ENCODE measurements at places on chromosomes 3 and 15.

DNA sequence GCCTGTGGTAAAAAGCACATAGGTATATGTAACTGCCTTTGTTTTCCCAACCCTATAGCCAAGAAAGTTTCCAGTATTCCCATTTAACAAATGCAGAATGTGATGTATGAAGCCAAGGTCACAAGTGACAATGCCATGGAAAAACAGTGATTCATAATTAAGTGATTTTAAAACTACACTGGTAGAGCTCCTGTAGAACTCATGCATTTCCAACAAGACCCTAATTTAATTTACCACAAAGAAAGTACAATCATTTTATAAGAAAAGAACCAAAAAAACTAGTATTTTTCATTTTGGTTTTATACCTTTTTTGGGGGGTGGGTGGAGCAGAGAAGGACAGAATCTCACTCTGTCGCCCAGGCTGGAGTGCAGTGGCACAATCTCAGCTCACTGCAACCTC lies 82.0 kb downstream of the STAG1 start:
- DNase-seq = no peak

DNA sequence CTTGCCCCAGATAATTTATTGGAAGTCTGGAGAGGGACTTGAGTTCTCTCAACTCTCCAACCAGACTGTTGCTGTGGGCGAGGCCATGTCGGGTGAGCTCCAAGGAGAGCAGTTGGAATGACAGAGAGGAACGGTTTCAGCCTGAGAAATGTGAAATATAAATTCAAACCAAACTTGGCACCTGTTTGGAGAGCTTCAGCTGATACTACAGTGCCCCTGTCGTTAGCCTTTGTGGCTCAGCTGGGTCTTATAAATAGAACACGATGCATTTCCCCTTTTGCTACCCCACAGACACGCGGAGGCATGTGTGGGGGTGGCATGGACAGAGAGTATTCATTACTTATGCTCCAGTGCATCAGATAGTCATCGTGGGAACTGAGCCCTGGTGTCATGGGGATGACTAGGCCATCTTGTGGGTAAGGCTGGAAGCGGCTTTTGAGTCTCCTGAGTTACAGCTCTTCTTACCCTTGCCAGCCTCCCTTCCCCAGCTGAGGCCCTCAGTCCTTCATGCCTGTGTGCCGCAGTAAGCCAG lies 15.6 kb downstream of the SMAD3 start:
- no peak for DNase-seq

DNA sequence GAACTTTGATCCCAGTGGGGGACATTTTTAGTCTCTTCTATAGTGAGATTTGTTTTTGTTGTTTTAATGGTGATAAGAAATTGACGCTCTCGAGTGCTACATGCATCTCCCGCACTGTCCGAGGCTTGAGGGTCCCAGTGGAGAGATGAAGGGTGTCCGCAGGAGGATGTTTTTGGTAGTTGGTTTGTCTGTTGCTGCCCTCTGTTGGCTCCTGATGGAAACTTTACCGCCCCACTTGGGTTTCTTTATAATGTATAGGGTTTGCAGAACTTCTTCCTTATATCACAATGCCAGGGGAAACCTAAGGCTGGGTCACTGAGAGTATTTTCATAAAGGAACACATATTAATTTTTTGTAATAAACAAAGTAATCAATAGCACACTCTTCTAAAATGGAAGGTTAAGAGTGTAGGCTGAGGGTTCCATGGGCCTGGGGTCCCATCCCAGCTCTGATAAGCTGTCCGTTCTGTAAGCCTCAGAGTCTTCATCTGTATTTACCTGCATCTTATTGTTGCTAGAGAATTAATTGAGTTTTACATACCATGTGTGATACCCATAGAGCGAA lies 185.3 kb upstream of the FEZF2 start:
- DNase-seq = no peak

DNA sequence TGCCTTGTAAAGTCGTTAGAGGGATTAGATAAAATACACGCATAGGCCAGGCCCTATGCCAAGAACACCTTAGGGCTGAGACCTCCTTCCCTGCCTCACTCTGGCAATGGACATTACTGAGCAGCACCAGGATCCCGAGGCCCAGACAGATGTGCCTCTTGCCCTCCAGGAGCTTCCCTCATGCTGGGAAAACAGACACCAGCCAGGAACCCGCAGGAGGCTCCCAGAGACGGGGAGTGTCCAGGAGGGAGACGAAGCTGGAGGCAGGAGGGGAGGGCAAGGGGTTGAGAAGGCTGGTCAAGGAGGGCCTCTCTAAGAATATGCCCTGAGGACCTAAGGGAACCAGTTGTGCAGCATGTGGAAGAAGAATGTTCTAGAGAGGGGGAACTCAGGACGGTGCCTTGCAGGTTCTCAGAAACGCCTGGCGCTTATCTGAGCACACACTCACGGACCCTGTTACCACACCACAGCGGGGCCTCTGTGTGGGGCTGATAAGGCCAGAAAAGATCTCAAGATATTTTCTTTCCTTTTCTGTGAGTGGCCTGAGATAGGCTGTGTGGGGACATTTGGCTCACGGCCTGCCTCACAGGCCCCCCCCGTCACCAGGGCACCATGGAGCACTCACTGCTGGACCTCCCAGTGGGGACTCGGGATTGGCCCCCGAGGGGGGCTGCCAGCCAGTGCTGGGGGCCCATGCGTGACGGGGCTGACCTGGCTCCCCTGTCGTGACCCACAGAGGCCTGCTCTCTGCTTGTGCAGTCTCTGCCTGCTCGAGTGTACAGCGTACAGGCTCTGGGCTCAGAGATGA lies 22.0 kb upstream of the CYP11A1 start:
- DNase-seq = no peak

- DNase-seq = no peak
Observed at GRCh38 chr3:196378146-196378841, 40.1 kb upstream of the TM4SF19 start.

DNA sequence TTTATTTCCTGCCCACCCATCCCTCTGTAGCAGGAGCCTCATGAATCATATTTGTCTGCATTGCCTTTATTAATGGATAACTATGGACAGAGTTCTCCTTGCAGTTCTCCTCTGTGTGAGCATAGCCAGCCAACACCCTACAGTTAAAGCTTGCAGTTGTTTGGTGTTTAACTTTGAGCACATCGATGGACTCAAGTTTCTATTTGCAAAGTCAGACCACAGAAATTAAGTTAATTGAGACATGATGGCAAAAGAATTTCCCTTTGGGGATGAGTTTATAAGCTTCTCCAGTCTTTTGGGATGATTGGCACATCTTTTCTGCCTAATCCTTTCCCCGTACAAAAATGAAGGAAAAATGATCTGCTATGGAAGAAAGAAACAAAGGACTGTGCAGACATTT lies 398.9 kb upstream of the THBS1 start:
- no peak for DNase-seq

- DNase-seq = no peak
Observed at GRCh38 chr3:101828276-101828675, 21.0 kb upstream of the NFKBIZ start.

GRCh38 chr3:149245738-149246451 lies 24.3 kb upstream of the CP start:
- DNase-seq = no peak

- no peak for DNase-seq
Observed at GRCh38 chr3:147921051-147921450, 511.9 kb downstream of the ZIC1 start.

- no peak for DNase-seq
Observed at GRCh38 chr15:94912760-94913159, 681.4 kb downstream of the MCTP2 start.

DNA sequence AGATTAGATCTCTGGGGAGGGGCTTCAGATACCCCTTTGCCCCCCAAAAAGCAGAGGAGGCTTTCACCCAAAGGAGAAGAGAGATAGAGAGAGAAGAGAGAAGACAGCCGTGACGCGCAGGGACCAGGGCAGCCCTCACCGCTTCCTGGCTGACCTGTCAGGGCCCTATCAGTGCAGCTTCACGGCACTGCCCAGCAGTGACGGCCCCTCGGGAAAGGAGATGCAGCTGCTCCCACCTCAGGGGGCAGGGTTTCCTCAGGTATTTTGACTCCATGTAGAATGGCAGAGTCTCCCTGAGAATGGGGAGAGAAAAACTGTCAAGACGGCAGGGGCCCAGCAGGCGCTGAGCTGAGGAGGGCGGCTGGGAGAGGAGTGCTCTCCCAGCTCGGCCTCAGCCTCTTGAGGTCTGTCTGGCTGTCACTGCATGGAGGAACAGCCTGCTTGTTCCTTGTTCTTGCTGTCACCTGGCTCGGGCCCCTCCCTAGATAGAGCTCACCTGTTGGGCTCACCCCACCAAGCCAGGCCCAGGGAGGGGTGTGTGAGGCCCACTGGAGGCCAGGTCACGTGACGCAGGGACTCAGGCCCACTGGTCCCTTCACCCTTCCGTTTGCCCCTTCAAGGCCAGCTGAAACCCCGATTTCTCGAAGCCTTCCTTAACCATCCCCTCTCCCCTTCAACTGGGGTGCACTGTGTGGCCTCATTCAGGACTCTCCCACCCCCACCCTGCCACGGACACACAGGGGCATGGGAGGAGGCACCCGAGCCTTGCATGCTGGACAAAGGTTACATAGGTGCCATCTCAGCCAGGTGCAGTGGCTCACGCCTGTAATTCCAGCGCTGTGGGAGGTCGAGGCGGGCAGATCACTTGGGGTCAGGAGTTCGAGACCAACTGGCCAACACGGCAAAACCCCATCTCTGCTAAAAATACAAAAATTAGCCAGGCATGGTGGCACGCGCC lies 28.2 kb downstream of the LOXL1 start:
- DNase-seq = no peak

DNA sequence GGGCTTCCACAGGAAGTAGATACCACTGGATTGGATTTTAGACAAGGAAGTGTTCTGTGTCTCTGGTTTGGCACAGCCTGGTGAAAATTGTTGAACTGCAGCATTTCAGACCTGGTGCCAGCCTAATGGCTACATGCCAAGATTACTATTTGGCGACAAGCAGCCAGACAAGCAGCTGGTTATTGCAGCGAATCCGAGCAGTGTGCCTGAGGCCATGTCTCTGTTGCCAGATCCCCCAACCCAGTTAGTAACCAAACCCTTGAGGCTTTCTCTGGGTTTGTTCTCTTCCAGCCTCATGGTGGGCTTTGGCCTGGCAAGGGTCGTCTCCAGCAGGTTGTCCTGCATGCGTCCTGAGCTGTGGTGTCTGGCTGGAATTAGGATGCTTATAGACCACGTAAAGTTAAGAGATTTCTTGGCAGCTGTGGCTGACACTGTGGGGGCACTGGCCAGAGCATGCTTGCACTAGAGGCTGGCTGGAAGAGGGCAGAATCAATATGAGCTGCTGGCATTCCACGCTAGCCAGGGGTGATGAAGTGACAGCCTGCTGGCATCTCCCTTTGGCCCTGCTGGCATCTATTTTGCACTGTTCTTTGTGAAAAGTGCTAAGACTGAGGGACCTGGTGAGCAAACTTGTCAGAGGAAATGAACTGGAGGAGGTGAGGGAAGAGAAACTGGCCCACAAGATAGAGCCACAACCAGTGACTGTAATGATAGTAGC lies 172.6 kb downstream of the RBMS3 start:
- no peak for DNase-seq

- no peak for DNase-seq
Observed at GRCh38 chr3:2938711-2939110, 171.5 kb downstream of the IL5RA start.

GRCh38 chr15:78256044-78256437 lies 8.3 kb upstream of the DNAJA4 start:
- no peak for DNase-seq

DNA sequence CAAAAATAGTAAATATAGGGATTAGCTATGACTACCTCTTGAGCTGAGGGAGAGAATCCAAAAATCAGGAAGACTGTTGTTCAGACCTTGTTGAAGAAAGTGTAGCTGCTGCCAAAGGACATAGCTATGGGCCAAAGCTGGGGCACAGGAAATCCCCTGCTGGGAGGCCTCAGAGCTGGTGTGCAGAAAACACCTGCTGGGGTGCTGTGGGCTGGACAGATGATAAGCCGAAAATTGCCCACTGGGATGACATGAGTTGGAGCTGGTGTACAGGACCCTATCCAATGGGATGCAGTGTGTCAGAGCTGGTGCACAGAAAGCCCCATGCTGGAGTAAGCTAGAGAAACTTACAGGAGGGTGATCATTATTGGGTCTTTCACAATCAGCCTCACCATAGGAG lies 121.9 kb downstream of the NEO1 start:
- no peak for DNase-seq

DNA sequence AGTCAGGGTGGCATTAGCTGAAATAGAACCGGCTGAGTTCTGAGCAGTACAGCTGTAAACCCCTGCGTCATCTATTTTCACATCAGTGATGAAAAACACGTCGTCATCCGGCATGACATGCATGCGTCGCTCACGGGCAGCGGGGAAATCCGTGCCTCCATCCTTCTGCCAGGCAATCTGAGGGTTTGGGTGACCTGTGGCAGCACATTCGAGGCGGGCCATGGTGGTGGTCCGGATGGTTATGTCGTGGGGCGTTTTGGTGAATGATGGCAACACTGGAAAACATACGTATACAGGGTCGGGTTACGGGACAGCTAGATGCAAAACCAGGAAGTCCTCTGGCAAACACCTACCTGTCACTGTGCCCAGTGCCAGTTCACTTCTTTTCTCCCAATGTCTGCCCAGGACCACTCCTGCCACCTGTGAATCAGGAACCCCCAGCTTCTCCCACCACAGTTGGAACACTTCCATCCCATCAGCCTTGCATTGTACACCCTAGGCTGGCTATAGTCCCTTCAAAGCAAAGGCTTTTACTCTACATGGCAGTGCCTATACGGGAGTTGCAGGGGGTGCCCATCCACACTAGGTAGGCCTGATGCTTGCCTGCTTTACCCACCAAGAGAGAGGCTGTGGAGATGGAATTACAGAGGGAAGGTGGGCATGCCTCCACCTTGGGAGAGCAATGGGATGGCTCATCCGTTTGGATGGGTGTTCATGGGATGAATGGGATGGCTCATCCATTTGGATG lies 116.7 kb downstream of the LRIG1 start:
- no peak for DNase-seq

- DNase-seq = no peak
Observed at GRCh38 chr3:72990701-72991395, 5.8 kb upstream of the PPP4R2 start.

GRCh38 chr3:150737874-150738679 lies 24.9 kb downstream of the SIAH2 start:
- DNase-seq = no peak

GRCh38 chr15:74535388-74536084 lies 5.5 kb upstream of the ARID3B start:
- DNase-seq = no peak

DNA sequence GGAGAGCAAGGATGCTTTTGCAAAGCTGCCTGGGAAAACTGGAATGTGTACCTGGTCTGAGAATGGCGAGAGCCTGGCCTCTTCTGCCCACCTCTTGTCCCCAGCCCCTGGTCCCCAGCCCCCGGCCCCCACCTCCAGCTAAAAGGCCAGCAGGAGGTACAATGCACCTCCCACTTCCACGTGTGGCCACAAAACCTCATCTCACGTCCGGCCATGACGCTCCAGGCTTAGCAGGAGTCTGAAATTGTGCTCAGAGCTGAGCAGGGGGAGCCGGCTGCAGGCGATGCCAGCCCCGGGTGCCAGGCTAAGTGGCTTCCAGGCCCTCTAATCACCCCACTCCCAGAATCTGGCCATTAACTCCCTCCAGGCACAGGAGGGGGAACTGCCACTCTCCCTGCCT lies 83.1 kb upstream of the PRR20G start:
- DNase-seq = no peak

GRCh38 chr15:50503144-50503543 lies 43.3 kb downstream of the USP50 start:
- DNase-seq = no peak

- no peak for DNase-seq
Observed at GRCh38 chr15:49793943-49794342, 173.1 kb downstream of the DTWD1 start.

- no peak for DNase-seq
Observed at GRCh38 chr15:74343797-74344127, 23.7 kb downstream of the CYP11A1 start.

All from GM12892 (cell line).